ENCODE measurements at places on chromosomes 3 and 15.

DNA sequence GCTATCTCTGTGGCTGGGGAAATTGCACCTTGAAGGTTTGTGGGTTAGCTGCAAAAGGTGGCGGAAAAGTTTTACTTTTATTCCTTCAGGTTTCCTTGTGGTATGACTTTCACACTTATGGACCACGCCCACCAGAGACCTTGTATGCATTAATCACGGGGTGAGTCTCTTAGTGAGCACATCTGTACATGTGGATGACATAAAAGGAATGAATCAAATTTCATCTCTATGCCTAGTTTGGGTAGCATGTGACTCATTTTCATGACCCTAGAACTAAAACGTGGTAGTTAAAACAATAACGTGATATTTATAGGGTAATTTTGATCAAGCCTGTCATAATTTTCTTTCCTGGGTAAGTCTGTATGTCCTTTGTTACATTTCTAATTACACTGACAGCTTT, 141.7 kb downstream of the PDCD6IP start:
- DNase-seq: peak; percentile 47

- DNase-seq: no peak
Measured at GRCh38 chr15:39752246-39752645, 30.4 kb downstream of the FSIP1 start.

DNA sequence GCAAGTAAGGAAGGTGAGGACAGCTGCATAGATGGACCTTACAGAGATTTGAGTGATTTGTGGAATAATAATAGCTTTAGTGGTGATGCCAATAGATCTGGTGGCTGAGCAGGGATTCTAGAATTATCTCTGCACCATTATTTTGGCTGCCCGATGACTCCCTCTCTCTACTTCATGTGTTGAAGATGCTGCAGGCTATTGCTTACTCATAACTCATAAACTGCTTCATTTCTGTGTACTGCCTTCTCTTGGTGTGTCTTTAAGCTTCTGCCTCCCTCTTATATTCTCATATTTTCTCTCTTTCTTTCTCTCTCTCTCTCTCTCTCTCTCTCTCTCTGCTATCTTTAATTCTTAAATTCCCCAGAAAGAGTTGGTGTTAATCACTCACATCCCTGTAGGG, 256.0 kb upstream of the TRIM42 start:
- DNase-seq: no peak

- DNase-seq: no peak
Measured at GRCh38 chr15:34078900-34079299, 22.8 kb downstream of the EMC7 start.

DNA sequence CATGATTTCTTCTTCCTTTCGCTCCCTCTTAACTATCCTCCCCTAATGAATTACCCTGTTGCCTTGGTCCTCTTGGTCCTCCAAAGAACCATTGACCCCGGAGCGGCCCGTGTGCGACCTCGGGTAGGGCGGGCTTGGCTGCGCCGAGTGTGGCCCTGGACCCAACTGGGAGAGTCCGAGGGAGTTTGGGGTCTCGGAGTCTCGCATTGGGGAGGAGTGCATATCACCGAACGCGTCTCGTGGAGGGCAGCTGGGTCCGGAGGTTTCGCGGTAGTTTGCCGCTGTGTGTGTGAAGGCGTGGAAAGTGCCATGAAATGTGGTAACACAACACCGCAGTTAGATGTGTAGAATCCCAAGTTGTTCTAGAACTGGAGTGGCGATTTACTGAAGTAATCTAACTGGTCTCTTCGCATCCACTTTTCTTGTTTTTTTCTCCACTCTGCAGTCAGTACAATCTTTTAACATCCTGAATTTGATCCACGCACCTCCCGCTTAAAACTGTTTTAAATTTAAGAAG, 363 bp downstream of the GTF2E1 start:
- peak; percentile 48 for DNase-seq

GRCh38 chr15:77575203-77575934, 57.3 kb downstream of the LINGO1 start:
- DNase-seq: no peak
